ENCODE measurements at places on chromosomes 6 and 20.

DNA sequence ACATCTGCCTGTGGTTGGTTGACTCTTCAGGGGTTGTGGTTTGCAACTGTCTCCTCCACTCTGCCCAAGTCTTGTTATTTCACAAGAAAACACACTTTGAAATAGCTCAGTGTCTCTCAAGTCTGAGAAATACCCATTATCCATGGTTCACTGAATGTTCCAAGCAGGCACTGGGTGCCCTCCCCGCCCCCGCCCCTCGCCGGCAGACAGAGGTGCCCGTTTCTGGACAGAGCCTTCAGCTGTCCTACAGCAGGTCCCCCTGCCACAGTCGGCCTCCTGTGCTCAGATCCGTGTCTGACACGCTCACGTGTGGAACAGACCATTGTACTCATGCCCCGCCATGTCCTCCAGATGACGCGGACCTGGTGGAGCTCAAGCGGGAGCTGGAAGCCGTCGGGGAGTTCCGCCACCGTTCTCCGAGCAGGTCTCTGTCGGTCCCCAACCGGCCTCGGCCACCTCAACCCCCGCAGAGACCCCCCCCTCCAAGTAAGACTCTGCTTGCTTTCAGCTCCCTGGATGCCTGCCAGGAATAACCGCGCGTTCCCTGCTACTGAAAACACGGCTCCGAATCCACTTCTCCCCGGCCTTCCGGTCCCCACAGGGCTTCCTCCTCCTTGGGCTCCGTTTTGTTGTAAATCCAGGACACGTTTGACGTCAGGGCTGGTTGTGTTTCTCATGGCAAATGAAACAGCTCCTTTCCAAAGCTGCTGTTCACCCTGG lies 81.4 kb downstream of the SERAC1 start:
- no peak for DNase-seq

DNA sequence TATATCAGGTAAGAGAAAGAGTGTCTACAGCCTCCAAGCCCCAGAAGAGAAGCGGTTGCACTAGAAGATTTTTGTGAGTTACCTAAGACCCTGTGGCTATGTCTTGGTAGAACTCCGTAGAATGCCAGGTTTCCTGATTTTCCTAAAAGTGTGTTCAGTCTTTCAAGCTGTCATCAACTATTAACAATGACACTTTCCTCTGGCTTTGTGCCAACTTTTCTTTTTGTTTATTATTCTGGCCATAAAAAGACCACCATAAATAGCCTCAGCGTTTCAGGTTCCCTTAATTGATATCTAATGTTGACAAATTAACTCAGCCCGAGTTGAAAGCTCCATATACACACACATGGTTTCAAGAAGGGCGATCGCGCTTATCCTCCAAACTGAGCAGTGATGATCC lies 1.2 kb downstream of the PAK5 start:
- no peak for DNase-seq

- no peak for DNase-seq
These were observed 83.1 kb downstream of the CNBD2 start for GRCh38 chr20:36051318-36052116.

GRCh38 chr6:151043944-151044343 lies 178.4 kb downstream of the MTHFD1L start:
- DNase-seq: no peak

- no peak for DNase-seq
These were observed 531.8 kb upstream of the EYS start for GRCh38 chr6:66238851-66239250.
